Activated T-cell treated with anti-CD3 and anti-CD28 coated beads, Interleukin-2, amount 50 U/mL, for 72 hours (primary cell): ENCODE measurements at places on chromosomes 7 and 10.

GRCh38 chr7:127628445-127628844, 10.5 kb upstream of the PAX4 start:
- no peak for DNase-seq

DNA sequence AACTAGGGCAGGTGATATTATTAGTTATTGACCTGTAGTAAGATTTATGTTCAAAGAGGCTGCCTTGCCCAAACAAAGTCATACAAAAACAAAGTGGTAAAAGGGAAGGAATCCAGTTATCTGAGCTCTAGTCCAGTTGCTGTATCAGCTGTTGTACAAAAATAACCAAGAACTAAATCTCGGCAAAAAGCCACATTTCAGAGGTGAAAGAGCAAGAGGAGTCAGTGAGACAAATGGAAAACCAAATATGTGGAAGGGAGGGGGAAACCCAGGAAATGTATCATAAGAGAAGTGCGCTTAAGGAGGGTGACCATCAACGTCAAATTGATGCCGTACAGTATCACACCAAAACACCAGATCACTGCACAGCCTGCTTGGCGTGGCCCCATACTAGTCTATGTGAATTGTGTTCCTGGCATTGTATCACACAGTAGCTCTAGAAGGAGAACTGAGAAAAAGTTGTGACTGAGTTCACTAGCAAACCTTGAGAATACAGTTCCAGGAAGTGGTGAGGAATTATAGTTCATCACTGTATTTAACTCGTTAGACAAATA, 6.4 kb downstream of the AGBL3 start:
- peak; percentile 38 for DNase-seq

DNA sequence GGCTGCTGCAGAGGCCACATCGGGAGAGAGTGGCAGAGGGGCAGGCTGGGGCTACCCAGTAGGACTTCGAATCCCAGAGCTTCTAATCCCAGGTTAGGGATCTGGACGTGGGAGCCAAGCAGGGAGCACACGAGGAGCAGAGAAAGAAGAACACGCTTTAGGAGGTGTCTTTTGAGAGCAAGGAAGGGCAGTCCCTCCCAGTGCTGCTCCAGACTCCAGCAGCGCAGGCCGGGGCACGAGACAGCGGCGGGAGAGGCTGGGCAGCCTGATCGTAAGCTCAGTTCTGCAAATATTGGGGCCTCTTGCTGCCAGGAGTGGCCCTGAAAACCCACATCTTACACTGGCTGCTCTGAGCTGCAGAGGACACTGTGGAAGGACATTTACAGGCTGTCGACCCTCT, 75.9 kb downstream of the HIPK2 start:
- no peak for DNase-seq

GRCh38 chr7:98807068-98808048, 62.5 kb downstream of the TMEM130 start:
- DNase-seq = no peak

GRCh38 chr10:85490431-85490830, 876.2 kb downstream of the GRID1 start:
- no peak for DNase-seq

DNA sequence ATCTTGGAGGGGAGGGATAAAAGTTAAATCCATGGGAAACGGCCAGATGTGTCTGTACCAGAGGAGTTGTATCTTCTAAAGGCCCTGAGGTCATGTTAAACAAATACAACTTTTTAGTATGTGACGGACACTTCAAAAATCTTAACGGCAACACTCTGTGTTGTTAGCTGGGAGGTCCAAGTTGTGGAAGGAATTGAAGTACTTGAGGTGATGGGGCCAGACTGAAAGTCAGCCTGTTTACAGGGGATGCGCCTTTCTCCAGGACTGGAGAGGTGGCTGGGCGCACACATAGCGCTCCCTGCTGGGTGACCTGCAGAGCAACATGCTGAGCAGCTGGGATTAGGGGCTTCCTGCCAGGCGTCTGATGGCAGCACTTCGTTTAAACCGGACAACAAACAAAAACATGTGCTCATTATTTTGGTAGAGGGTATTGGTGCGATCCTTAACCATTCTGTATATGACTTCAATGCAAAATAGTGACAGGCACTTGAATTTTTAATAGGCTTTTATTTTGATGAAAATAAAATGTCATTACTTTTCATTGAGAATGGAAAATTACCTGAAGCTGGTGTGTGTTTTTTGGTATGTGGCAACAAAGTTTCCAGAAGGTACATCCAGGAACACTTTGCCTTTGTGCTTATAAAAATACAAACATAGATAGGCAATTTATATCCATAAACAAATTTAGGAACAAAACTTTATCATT, 198.2 kb downstream of the MLLT10 start:
- DNase-seq = peak; percentile 58

- no peak for DNase-seq
Measured at GRCh38 chr10:118374404-118374803, 32.3 kb upstream of the FAM204A start.

DNA sequence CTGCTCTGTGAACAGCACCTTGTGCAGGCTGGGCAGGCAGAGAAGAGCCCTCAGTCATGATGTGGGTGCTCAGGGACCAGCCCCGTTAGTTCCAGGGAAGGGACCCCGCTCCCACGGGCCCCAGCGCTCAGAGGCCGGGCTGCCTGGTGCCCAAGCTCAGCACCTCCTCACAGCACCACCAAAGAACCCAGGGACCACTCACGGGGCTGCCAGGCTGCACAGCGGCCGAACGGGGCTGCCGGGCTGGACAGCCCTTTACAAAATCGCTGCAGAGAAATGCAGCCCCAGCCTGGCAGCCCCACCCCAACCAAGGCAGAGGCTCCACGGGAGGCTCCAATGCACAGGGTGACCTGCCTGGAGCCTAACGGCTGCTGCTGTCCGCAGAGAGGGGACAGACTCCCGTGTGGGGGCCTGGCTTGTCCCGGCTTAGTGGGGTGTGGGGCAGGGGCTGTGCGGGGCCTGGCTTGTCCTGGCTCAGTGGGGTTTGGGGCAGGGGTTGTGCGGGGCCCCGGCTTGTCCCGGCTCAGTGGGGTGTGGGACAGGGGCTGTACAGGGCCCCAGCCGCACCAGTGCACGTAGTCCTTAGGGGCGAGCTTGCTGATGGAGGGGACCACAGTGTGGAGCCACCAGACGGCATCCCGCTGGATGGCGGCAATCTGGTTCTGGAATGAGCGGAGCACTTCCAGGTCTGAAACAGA, 9.2 kb downstream of the INTS1 start:
- no peak for DNase-seq
